ENCODE measurements at places on chromosomes 16 and 17.

- DNase-seq, result peak; percentile 23
Observed at GRCh38 chr16:68704232-68704867, 32.7 kb upstream of the CDH1 start.

GRCh38 chr17:72715906-72716572, 376.4 kb downstream of the SLC39A11 start:
- no peak for DNase-seq

DNA sequence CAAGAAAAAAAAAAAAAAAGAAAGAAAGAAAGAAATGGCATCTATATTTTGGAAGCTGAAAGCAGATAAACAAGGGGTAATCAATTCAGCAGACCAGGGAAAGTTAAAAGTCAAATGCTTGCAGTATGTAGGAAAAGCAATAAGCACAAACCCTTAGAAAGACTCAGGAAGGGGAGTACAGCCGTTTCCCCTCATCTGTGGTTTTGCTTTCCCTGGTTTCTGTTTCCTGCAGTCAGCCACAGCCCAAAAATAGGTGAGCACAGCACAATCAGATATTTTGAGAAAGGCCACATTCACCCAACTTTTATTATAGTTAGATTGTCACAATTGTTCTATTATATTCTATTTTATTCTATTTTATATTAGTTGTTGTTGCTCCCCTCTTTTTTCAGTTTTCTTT, 14.4 kb upstream of the ALOX12 start:
- DNase-seq, result peak; percentile 11

- no peak for DNase-seq
Observed at GRCh38 chr17:80283116-80283852, 22.6 kb downstream of the RNF213 start.

DNA sequence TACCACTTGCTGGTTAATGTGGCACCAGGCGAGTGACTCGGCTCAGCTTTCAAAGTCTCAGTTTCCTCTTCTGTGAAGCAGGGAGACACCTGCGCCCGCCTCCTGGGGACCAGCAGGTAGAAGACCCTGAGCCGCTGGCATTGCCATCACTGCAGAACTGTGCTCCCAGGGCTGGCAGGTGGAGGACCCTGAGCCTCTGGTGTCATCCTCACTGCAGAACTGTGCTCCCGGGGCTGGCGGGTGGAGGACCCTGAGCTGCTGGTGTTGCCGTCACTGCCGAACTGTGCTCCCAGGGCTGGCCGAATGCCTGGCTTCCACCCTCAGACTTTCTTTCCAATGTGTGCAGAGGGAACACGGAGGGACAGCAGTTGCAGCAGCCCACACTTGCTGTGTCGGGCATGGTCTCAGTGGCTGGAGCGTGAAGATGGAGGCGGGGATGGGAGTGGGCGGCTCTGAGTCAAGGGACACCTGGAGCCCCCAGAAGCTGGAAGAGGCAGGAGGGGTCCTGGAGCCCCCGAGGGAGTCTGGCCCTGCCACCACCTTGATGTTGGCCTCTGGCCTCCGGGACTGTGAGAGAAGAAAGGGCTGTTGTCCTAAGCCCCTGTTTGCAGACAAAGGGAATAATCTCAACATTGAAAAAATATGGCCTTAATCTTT, 75.8 kb upstream of the METTL9 start:
- no peak for DNase-seq

DNA sequence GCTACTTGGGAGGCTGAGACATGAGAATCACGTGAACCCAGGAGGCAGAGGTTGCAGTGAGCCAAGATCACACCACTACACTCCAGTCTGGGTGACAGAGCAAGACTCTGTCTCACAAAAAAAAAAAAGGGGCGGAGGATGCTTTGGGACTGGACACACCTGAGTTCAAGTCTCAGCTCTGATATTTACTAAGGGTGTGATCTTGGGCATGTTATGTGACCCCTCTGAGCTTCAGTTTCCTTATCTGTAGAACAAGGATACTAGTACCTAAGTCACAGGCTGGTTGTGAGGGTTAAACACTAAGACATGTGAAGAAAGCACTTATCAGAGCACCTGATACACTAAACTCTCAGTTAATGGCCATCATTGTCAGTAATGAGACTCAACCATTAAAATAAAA, 25.9 kb downstream of the HOXB1 start:
- DNase-seq, result no peak
